Naive thymus-derived CD4-positive, alpha-beta T cell (primary cell): ENCODE measurements at places on chromosomes 5 and 9. TPM values are rescaled to one million over a fixed set of nuclear protein-coding genes. Genes with fewer than 3 reads are reported as not detected.

Gene OR13D1
- not detected for total RNA-seq

GRCh38 chr5:168411871-168412270 lies 74.4 kb upstream of the RARS1 start:
- DNase-seq = no peak
- H3K27ac ChIP-seq = no peak overlapping the region
- no peak overlapping the region for H3K4me3 ChIP-seq
- peaks cover 11% of the 10 kb centered on the region for H3K4me1 ChIP-seq
- no peaks in the 10 kb centered on the region for H3K36me3 ChIP-seq
- H3K27me3 ChIP-seq = no peaks in the 10 kb centered on the region

Gene FAT2
- not detected for total RNA-seq

DNA sequence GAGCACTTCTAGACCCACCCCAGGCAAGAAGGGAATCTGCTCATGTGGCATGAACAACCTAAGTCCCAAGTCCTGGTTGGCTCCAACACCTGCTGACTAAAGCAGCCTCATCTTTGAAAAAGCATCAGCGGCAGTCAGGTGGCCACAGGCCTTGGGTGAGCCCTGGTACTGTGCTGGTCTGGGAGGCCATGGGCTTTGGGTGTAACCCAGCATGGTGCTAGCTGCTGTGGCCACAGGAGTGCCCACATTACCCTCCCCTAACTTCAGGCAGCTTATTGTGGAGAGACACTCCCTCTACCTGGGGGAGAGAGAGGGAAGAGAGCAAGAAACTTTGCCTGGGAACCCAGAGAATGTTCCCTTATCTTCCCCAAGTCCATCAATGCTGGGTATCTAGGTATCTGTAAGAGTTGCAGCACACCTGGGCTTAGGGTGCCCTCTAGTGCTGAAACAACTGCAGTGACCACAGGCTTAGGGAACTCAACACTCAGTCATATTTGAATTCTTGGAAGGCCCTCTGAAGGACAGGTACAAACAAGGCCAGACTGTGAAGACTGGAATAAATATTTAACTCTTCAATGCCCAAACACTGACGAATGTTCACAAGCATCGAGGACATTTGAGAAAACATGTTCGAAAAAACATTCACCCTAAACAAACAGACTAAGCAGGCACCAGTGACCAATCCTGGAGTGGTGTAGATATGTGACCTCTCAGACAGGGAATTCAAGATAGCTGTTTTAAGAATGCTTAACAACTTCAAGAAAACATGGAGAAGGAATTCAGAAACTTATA lies 69.9 kb upstream of the OR2K2 start:
- H3K36me3 ChIP-seq = peaks cover 10% of the 10 kb centered on the region
- no peak overlapping the region for H3K27ac ChIP-seq
- no peak for DNase-seq
- H3K4me1 ChIP-seq = no peaks in the 10 kb centered on the region
- H3K4me3 ChIP-seq = no peak overlapping the region

GRCh38 chr5:142472306-142472951 lies 147.6 kb upstream of the SPRY4 start:
- DNase-seq = no peak
- H3K27me3 ChIP-seq = no peaks in the 10 kb centered on the region
- H3K4me1 ChIP-seq = no peaks in the 10 kb centered on the region
- no peak overlapping the region for H3K27ac ChIP-seq

DNA sequence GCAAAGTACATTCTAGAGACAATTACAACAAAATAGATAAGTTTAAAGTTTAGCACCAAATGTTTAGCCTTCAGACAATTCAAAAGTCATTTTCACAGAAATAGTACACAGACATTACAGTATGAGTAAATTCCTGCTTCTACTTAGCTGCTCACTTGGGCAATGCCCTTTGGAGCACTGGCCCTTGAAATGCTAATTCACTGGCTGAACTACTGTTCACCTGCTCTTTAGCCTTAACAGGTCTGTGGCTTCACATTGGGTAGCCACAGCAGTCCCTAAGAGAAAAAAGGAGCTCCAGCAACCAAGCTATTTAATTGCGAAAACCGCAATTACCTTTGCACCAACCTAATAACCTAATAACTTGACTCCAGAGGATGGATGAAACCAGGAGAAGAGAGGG lies 916.2 kb upstream of the DMAC1 start:
- no peaks in the 10 kb centered on the region for H3K36me3 ChIP-seq
- DNase-seq = no peak

Gene CCDC152
- 3.4 and 4.0 TPM in 2 replicates for total RNA-seq

Gene MZB1
- 0.94 TPM for total RNA-seq

Gene S1PR3
- total RNA-seq = not detected

GRCh38 chr9:77486463-77486862 lies 161.7 kb downstream of the GNA14 start:
- H3K4me3 ChIP-seq = no peak overlapping the region
- no peak overlapping the region for H3K27ac ChIP-seq
- no peaks in the 10 kb centered on the region for H3K4me1 ChIP-seq
- H3K27me3 ChIP-seq = peaks cover 4% of the 10 kb centered on the region

- H3K27ac ChIP-seq = no peak overlapping the region
- no peaks in the 10 kb centered on the region for H3K27me3 ChIP-seq
- H3K4me1 ChIP-seq = no peaks in the 10 kb centered on the region
- no peak overlapping the region for H3K4me3 ChIP-seq
- DNase-seq = no peak
- no peaks in the 10 kb centered on the region for H3K36me3 ChIP-seq
Measured at GRCh38 chr9:116193636-116194035, 40.0 kb downstream of the PAPPA start.
